NB4 (cell line): ENCODE measurements at places on chromosomes 3 and 15.

DNA sequence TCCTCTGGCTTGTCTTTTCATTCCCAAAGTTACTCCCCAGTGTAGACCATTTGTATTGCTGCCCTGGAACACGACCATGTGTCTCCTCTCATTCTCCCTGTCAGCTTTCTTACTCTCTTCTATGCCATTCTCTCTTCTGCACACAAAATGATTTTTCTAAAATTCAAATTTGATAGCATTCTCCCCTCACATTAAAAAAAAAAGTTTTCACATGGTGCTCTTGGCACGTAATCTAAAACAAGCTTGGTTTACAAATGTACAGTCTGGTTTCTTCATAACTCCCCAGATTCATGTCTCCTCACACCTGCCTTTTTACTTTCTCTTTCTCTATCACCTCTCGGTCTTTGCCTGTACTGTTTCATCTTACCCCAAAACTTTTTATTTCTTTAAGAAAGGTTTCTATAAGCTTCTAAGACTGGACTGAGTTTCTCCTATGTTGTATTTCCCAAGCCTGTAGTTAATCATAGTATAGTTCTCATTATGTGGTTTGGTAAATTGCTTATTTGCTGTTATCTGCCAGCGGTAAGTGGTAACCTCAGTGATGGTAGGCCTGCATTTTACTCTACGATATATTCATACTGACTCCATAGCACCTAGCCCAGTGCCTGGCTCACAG lies 31.2 kb downstream of the BCHE start:
- no peak for DNase-seq

- DNase-seq: no peak
Observed at GRCh38 chr3:134483195-134483900, 2.4 kb downstream of the ANAPC13 start.

DNA sequence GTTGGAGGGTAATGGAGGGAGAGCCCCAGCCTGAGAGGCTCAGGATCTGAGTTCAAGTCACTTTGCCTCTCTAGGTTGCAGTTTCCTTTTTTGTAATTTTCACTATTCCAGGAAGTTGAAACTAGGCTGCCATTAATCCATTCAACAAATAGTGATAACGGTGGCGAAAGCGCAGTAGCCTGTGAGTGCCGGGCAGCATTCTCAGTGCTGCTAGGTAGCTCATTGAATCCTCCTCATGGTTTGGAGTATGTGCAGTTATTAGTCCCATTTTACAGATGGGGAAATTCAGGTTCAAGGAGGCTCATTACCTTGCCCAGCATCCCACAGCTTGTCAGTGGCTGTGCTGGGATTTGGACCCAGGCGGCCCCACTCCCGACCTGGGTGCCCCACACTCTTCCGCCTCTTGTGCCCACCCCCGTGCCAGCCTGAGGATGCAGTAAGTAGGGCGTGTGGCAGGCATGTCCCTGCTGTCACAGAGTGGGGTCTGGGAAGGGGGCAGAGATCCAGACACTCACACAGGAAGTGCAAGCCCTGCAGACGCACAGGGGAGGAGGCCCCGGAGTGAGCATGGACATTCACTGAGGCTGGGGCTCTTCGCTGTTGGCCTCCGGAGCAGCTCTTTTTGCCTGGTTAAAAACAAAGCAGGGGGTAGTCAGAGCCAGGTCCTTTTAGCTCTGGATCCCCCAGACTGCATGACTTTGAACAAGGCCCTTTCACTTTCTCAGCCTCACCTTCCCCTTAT lies 58.8 kb downstream of the SLC6A6 start:
- DNase-seq: no peak

DNA sequence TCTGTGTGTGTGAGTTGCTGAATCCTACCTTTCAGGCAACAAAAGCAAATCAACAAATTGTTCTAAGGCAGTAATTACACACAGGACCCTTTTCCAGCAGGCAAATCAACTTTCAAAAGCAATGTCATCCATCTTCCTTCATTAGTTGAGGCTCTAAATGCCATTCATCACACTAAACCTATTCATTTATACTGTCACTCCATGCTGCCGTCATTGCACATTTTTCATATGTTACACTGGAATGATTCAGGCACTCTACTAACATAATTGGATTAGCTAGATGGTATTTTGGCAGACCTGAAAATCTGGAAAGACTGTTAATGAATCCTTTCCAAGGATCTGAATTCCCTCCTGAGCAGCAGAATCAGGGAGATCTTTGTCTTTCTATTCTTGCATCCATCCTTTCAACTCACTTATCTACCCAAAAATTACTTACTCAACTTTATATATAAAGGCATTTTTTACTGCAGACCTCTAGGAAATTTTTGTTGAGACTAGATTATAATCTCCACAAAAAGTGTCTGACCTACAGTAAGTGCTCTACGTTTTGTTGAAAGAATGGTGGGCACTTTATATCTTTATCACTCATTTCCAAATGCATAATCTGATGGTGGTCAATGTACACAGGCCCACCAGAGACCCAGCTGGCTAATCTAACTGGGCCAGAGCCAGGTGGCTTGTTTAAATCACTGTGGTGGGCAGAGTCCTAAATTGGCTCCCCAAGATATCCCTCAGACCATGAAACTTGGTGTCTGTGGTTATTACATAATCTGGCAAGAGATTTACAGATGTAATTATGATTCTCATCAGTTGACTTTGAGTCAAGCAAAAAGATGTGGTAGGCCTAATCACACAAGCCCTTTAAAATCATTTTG lies 25.0 kb downstream of the MIX23 start:
- DNase-seq: no peak

DNA sequence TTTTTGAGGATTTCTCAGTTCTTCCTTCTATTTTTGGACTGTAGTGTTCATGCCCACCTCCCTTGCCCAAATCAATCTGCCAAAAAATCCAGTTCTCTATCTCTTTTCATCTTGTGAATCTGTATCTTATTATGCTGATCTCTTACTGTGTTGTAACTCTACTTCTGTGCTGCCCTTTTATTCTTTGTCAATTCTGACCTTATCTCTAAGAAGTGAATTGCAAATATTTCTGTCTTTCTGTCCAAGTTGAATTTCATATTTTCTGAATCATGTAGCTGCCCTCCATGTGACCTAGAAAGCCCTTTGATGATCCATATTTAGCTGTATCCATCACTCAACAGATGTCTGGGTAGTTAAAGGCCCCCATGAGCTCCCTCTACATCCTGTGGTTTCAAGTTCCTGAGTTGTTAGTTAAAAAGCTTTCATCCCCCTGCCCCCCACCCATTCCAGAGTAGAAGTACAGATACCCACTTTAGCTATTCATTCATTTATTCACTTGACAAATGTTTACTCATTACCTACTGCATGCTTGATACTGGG lies 33.6 kb upstream of the ETV5 start:
- peak; percentile 20 for DNase-seq

DNA sequence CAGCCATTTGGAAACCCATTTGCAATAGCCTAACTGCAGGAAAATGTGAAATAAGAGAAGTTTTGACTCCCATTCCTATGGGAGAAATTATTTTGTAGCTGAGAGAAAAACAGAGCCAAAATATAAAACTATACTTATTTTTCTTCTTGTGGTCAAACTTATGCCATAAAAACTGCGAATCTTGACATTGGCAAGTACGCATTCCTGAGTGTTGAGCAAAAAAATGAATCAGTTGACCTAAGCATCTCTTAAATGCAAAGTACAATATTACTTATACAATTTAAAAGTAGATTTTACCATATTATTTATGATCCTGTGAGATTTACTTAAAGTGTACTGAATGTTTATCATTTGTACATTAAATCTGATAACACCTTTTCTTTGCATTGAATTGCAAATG lies 50.1 kb upstream of the CMC1 start:
- DNase-seq: no peak

DNA sequence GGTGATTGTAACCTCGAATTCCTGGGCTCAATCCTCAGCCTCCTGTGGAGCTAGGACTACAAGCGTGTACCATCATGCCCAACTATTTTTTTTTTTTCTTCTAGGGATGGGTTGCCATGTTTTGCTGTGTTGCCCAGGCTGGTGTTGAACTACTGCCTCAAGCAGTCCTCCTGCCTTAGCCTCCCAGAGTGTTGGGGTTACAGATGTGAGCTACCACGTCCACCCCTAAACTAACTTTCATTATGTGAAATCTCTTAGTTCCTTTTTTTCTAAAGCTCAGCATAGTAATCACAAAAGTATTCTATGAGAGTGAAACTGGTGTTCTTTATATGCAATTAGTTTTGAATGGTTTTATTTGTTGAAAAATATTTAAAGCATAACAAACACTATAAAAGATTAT lies 92.1 kb downstream of the XRN1 start:
- DNase-seq: no peak

- no peak for DNase-seq
Observed at GRCh38 chr15:71649894-71650293, 160.5 kb upstream of the NR2E3 start.

DNA sequence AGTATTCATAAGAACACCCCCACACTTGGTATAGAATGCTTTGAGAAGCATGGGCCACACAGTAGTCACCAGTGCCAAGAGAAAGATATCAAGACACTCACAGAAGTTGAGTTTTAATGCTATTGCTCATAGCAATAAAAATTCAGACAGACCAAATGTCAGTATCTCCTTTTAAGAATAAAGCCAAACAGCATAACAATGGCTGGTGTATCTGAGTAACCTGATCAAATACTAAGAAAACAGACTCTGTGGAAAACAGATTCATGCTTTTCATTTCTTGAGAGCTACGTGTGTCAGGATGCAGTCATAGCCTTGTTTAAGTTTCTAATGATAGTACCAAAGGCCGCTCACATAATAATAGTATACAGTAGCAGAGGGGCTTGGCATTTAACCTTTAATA lies 778.5 kb downstream of the MECOM start:
- DNase-seq: no peak

GRCh38 chr3:28326458-28326926 lies 22.0 kb upstream of the ZCWPW2 start:
- no peak for DNase-seq

GRCh38 chr3:172658344-172659245 lies 52.3 kb downstream of the NCEH1 start:
- no peak for DNase-seq

DNA sequence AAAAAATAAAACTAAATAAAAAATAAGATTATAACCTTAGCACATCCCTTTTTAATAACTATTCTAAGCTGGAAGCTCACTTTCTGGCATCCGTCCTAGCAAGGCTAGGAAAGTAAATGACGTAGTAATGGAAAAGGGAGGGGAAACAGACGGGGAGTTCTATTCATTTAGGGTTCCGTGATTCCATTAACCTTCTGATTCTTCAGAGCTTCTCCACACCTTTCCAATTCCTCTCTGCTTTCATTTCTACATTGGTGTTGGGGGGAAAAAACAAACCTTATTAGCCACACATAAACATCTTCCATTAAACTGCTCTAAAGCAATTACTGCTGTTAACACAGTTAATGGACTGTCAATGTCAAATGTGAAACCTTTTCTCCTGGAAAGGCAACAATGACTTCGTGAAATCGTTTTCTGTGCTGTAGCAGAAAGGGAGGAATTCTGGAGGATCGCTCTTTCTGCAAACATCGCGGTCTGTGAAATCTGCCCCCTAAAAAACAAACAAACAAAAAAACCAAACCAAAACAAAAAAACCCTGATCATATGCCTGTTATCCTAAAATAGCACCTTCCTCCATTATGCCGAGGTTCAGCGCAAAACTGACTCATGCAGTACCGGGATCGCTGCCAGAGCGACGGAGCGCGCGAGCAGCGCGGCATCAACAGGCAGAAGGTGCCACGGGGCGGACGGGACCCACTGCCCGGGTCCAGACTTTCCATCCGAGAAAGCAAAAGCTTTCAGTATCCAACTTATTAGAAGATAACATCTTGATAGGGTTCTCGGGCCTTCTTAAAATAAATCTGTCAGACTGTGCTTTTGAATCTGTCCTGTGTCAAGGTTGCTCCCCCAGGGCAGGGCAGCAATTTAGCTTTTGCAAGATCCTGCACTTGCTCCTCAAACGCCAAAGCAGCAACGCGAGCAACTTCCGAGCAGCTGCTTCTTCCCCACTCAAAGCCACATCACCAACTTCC lies 156.2 kb downstream of the FGF12 start:
- DNase-seq: peak; percentile 3

- DNase-seq: no peak
Observed at GRCh38 chr15:100986158-100986896, 67.2 kb downstream of the LRRK1 start.

- DNase-seq: peak; percentile 78
Observed at GRCh38 chr15:77019521-77020331, 24.8 kb downstream of the PSTPIP1 start.

GRCh38 chr15:68256675-68257450 lies 20.7 kb upstream of the FEM1B start:
- peak; percentile 96 for DNase-seq

DNA sequence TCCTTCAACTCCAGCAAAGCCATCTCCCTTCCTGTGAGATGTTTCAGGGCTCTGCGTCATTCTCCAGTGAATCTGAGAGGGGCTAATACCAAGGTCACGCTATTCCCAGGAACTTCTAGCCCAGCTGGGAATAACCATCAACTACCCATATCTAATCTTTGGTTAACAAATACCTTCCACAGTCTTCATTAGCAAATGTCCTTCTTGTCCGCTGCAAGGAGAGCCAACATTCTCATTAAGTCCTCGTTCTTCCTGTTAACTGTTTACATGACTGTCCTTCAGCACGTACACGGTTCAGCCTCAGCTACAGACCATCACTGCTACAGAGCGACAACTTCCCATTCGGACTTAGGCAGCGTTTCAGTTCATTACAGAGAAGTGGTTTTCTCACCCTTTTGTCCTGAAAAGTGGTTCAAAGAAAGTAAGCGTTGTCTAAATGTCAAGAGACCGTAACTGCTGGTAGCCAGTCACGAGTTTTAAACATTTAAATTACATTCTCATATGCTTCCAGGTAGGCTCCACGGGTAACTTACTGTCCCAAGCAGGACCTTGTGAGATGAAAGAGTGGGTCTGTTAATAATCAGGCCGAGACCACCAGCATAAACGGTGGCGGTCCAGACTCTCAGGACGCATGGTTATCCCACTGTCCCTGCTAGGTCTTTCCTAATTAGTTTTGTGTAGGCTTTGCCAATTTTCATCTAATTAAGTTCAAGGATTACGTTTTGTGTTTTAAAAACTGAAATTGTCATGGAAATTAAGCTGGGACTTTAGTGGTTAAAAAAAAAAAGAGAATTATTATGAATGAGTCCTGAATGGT lies 63.8 kb downstream of the CHSY1 start:
- DNase-seq: no peak

DNA sequence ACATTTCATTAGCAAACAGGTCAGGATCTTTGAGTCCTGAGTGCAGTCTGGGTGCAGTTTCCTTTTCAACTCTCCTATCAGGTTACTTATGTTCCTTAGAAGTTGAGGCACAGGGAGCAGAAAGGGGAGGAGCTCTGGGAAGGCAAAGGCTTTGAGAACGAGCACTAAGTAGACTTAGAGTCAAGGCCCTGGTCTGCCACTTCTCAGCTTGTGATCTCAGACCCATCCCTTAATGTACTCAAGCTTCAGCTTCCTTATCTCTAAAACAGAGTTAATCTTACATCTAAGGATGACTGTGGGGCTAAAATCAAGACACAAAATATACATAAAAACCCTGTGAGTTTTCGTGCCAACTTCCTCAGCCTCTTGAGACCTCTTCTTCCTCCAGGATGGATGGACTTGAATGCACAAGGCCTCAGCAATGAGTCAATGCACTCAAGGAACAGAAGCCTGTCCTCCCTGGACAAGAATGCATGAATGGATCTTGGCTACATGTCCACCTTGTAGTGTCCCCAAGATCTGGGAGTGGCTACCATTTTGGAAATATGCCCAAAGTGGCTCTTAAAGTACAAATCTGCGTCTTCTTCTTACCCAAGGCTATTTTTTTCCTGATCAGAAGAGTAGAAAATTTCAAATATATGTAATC lies 105.1 kb downstream of the WDR76 start:
- no peak for DNase-seq
